ENCODE measurements at places on chromosomes 3 and 15.

- DNase-seq: no peak
These were observed 150.5 kb upstream of the LPP start for GRCh38 chr3:188003188-188004171.

DNA sequence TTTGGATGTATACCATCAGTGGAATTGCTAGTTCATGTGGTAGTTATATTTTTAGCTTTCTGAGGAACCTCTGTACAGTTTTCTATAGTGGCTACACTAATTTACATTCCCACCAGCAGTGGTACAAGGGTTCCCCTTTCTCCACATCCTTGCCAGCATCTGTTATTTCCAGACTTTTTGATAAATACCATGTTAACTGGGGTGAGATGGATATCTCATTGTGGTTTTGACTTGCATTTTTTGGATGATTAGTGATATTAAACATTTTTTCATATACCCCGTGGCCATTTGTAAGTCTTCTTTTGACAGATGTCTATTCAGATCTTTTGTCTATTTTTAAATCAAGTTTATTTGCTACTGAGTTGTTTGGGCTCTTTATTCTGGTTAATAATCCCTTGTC, 455.6 kb upstream of the RARB start:
- no peak for DNase-seq

- no peak for DNase-seq
These were observed 16.4 kb downstream of the MYL3 start for GRCh38 chr3:46846624-46847542.

GRCh38 chr3:12875857-12876836, 34.8 kb upstream of the RPL32 start:
- no peak for DNase-seq

DNA sequence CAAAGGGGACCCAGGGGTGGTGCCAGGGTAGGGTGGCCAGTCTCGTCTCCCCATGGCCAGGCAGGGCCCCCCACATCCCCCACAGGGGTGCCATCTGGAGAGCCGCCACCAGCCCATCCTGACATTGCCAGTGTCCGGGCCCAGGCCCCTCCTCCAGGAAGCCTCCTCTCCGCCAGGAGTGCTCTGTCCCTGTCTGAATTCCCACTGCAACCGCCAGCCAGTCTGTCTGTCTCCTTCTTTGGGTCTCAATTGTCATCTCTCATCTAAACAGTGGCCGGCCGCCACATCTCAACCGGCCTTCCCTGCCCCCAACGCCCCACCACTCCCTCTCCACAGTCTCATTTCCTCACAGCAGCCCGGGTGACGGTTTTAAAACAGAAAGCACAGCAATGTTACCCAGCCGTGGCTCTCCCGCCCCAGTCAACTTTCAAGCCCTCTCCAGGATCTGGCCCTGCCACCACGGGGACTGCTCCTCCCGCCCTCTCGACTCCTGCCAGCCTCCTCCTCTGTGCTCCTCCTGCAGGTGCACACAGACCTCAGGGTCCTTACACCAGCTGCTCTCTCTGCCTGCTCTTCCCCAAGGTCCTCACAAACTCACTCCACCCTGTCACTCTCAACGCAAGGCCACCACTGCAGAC, 57.0 kb downstream of the IQSEC1 start:
- no peak for DNase-seq

DNA sequence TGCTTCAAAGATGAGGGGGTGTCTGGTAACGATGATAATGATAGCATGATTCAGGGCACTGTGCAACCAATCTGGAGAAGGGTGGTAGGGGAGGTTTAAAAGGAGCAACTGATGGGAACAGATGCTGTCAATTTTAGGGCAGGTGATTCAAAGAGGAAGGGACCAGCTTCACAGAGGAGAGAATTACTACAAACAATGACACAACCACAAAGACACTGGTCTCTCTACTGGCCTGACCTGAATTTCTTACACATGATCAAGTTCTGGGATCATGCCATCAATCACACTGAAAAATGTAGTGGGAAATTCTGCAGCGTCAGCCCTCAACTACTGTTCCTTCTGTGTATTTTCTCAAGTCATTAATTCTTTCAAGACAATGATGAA, 2.6 kb upstream of the CDV3 start:
- DNase-seq: no peak

- no peak for DNase-seq
These were observed 46.7 kb downstream of the TMED3 start for GRCh38 chr15:79357566-79357965.
